ENCODE measurements at places on chromosomes 7 and 10.
A peak's percentile ranks its signal among the peaks of the same experiment; 100 is the strongest.

DNA sequence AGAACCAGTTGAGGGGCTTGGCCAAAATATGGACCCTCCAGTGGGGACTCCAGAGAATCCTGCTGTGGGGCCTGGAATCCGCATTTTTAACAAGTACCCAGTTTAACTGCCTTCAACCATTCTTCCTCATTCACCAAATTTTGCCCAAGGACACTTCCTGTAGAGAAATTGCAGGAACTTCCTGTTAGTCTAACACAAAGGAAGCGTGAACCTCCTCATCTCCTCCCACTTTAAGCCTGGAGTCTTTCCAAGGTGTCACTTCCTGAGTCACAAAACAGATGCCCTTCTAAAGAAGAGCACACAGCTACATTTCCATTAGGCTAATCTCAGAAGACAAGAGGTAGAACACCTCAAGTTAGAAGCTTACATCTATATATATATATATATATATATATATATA is 188.4 kb downstream of the PPP1R17 start:
- DNase-seq: peak; percentile 84

DNA sequence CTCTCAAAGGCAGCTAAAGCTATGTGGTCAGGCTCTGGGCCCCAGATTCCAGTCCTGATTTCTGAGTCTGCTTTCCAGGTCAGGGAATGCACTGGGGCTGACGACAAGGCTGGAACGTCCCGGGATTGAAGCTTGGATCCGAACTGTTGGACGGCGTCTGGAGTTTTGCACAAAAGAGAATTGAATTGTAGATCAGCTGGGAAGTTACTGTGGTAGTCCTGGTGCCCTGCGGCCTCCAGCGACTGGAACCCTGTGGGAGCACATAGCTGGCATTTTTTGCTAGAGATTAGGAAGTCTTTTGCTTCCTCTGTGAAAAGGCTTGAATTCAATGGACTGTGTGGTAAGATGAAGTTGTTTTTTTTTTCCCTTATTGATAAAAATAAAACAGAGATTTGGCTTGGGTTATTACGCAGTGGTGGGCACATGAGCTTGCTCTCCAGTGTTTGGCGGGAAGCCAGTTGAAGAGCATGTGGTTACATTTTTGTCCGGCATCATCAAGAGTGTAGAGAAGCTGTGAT is at the start of gene HK1:
TSS of gene HK1 (plus strand) at position 51 of the 518 bp plus-strand sequence.
- DNase-seq: peak; percentile 46

GRCh38 chr10:121305066-121305465 is 293.2 kb downstream of the FGFR2 start:
- no peak for DNase-seq

DNA sequence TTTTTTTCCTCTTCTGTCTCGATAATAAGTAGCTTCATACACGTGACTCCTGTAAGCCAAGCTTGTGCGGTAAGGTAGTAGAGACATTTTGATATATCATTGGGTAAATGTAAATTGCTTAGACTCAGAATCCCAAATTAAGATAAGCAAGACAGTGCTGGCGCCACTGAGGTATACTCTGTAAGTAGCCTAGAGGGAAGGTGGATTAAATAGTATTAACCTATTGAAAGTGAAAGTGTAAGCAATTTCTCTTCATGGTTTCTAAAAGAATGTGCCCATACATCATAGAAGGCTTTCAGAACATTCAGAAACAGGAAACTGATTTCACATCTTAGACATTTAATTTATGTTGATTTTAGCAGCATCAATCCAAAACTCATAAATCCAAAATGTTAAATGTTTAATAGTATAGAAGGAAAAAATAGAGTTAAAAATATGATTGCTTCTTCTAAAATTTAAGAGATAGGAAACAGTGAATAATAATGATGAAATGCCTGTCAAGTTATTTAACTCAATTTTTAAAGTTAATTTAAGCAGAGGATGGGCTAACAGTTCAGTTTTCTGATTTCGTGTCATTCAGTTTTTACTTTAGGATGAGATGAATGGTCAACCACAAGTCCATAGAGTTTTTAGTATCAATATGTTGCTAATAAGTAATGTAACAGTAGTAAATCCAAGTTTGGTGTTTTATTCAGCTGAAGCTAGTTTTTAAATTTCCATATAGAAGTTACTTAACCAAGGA is 36.8 kb downstream of the LRRC72 start:
- DNase-seq: peak; percentile 40

- DNase-seq: no peak
Measured at GRCh38 chr7:38975944-38976392, 1.7 kb upstream of the POU6F2 start.

DNA sequence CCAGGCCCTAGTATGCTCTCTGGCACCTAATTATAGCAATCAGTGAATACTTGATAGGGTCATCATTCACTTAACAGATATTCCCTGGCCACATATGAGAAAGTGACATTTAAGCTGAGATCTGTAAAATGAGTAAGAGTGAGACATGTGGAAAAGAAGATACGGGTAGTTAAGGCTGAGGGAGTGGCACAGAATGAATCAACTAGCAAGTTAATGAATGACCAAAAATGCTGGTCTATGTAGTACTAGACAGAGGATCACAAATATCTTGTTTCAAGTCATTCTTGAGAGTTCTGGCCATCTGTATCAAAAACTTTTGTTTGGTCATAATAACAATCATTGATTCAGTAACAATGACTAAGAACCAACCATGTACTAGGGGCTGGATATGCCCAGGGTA is 954.9 kb downstream of the CNTNAP2 start:
- DNase-seq: no peak

DNA sequence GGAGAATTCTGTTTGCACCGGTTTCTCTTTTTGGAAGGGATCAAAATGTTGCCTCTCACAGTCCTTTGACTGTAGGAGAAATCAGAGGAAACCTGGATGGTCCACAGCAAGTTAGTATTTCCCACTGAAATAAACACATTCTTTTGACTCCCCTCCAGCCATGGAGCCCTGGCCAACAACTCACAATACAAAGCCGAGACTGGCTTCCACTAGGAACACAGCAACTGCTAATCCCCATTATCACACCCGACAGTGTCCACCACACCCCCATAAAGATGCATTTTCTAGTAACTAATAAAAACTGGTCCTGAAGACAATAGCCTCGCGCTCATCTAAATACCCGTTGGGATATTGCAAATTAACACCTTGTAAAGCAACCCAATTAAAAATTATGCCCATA is 798 bp upstream of the MACROH2A2 start:
- no peak for DNase-seq

- no peak for DNase-seq
Measured at GRCh38 chr7:12954380-12955033, 267.1 kb downstream of the ARL4A start.

- DNase-seq: peak; percentile 78
Measured at GRCh38 chr7:55415173-55415778, 50.1 kb downstream of the LANCL2 start.

DNA sequence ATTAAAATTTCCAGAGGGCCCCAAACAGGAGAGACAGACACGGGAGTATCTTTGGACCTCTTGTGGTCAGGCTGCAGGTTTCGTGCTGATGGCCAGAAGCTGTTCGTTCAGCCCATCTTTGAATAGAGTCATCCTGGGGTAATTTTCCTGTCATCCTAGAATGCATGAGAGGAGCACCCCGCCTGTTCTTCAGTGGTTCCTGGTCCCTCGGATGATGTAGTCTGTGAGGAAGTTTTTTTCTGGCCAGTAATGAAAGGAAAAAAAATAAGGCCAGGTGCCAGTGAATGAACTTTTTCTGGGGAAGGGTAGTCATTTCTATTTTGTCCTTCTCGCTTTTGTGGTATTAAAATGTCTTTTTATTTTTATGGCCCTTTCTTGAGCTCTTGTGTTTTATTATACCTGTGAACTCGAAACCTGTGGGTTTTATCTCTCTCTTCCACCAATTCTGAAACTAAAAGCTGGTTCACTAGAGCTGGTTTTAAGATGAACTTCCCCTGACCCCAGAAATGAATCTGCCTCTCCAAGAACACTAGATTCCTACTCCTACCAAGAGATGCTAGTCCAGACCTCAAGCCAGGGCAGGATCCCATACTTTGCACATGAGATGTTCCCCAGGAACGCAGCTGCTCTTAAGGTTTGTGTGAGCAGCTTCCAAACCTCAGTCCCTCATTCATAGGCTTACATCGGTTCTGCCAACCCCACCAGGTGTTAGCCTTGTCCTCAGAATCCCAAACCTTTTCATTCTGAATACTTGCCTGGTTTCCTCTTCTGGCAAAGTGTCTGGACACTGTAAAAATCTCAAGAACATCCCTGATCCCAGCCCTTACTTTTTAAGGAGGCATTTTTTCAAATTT is 15.4 kb upstream of the MEST start:
- DNase-seq: no peak

All from RPMI7951 (cell line).